ENCODE measurements at places on chromosomes 1 and 21.
A peak's percentile ranks its signal among the peaks of the same experiment; 100 is the strongest.

DNA sequence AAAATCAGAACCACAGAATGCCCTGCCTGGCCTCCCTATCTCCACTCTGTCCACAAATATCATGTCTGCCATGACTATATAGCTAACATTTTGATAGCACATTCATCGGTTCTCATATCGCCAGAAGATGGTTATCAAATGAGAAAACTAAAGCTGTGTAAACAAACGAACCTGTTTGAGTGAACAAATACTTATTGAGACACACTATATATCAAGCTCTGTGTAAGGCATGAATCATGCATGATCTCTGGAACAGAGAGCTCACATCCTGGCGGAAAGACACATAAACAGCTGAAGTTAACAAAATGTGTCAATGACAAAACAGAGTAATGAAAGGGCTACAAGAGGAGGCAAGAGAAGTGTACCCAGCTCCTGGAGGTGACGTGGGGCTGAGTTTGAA is 13.1 kb downstream of the KCND3 start:
- no peak for DNase-seq

DNA sequence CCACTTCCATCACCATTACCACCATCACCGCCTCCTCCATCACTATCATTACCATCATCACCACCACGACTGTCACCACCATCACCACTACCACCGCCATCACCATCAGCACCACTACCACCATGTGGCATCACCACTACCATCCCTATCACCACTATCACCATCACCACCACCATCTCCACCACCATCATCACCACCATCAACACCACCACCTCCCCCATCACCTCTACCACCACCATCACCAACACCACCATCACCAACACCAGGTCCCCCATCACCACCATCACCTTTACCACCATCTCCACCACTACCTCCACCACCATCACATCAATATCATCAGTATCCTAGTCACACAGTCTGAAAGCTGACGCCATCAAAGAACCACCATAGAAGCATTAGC is 39.9 kb upstream of the RIPK4 start:
- peak; percentile 17 for DNase-seq

- DNase-seq = no peak
Observed at GRCh38 chr1:203828002-203828401, 32.6 kb downstream of the ZBED6 start.

- DNase-seq = no peak
Observed at GRCh38 chr1:183693521-183693920, 40.4 kb upstream of the APOBEC4 start.

All from cardiac septum (tissue), 1 donor.